ENCODE measurements at places on chromosomes 3 and 15.

DNA sequence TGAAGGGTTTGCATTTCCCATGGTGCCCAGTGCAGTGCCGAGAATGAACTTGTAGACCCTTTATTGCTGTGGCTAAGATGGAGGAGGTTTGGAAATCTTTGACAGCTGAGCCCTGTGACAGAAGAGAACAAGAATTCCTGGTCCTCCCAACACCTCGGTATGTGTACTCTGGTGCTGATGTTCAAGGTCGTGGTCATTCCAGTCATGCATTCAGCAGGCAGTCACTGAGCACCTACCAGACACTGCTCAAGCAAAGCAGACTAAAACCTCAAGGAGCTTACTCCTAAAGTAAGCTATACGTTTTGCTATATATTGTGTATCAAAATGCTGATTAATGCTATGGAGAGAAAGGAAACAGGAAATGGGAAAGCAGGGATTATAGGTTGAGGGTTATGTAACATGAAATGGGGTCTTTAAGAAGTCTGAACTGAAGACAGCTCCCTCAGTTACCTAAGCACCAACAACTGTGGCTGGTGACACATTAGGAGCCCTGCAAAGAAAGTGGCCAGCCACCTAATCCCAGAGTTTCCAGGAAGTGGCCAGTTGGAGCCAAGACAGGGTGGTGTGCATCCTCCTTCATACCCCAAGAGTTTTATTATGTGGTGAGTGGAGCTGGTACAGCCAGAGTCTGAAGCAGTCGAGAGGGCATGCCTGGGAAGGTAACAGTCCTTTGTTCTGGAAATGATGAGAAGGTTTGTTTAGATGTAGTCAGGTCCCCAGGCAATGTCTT, 65.0 kb downstream of the CCNL1 start:
- no peaks in the 10 kb centered on the region for H3K27me3 ChIP-seq
- no peak for DNase-seq
- H3K4me3 ChIP-seq, result no peak overlapping the region

DNA sequence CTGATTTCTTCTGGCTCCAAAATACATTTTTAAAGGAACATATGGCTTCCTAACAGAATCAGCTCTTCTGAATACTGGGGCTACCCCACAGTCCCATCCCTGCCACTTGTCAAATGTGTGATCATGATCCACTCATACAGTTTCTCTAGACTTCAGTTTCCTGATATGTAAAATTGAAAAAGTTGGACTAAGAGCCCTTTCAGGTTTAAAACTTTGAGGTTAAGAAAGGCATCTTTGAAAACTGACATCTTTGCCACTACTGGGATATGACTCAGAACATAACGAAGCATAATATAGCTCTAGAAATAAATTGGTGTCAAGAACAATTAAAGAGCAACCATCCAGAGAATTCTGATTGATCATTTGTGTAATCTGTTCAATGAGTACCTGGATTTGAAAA, 248.3 kb downstream of the IL5RA start:
- no peak overlapping the region for H3K4me3 ChIP-seq
- H3K27me3 ChIP-seq, result peaks cover 2% of the 10 kb centered on the region
- no peak for DNase-seq
- H3K27ac ChIP-seq, result no peak overlapping the region
- no peaks in the 10 kb centered on the region for H3K4me1 ChIP-seq
- H3K36me3 ChIP-seq, result no peaks in the 10 kb centered on the region

- H3K4me3 ChIP-seq, result no peak overlapping the region
- no peaks in the 10 kb centered on the region for H3K27me3 ChIP-seq
- H3K36me3 ChIP-seq, result no peaks in the 10 kb centered on the region
- H3K4me1 ChIP-seq, result peaks cover 55% of the 10 kb centered on the region
Observed at GRCh38 chr3:30475038-30475808, 131.2 kb upstream of the TGFBR2 start.

DNA sequence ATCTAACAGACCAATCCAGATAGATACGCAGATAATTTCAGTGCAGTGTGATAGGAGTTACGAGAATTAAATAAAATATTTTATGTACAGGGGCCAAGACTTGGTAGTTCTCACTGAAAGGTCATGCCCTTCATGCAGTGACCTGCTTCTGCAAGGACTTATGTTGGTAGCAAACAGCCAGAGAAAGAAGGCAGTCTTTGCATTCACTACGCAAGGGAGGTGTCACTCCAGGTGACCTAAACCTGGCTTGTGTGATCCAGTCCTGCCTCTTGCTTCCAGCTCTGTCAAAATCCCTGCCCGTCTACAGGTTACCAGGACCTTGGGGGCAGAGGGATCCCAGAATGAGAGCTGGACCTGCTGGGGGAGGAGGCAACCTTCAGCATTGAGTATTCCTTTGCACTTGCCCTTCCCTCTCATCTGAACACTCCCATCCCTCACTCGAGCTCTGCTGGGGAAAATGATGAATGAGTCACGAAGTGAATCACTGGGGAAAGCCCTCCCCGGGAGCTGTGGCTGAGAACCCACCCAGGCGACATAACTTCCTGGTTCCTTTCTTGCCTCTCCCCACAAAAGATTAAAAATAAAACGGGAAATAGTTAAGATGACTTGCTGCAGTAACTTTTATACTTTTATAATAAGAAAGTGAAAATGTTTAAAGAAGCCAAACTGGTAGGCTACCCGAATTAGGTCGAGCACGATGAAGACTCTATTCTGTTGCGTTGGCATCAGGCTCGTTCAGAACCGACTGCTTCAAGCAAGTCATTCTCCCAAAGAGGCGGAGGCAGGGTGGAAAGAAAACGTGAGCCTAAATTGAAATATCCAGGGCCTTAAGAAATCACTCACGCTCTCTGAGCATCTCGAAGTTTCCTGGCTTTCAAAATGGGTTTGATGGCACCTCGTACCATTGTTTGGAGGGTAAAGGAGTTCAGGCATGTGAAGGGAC, 216.1 kb downstream of the SLCO3A1 start:
- peaks cover 49% of the 10 kb centered on the region for H3K4me1 ChIP-seq
- no peaks in the 10 kb centered on the region for H3K27me3 ChIP-seq
- no peaks in the 10 kb centered on the region for H3K36me3 ChIP-seq
- peak overlapping the region; percentile 74 for H3K4me3 ChIP-seq
- peak; percentile 64 for DNase-seq

DNA sequence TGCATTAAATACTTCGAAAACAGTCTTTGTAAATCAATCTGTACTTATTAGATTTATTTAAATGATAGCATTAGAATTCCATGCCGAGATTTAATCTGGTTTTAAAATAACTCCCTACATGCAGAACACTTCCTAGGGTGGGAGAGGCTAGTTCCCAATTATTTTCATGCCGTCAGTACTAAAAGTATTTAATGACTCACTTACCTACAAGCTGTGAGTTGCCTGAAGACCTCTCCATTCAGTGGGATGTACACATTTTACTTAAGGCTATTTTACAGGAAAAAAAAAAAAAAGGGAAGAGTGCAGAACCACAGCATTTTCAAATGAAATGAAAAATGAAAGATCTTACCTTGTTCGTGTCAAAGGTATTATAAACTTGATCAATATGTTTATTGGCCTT, 469 bp downstream of the GUCA1C start:
- no peak for DNase-seq
- H3K36me3 ChIP-seq, result no peaks in the 10 kb centered on the region
- no peak overlapping the region for H3K4me3 ChIP-seq
- H3K27me3 ChIP-seq, result peaks cover 22% of the 10 kb centered on the region
- no peak overlapping the region for H3K27ac ChIP-seq

DNA sequence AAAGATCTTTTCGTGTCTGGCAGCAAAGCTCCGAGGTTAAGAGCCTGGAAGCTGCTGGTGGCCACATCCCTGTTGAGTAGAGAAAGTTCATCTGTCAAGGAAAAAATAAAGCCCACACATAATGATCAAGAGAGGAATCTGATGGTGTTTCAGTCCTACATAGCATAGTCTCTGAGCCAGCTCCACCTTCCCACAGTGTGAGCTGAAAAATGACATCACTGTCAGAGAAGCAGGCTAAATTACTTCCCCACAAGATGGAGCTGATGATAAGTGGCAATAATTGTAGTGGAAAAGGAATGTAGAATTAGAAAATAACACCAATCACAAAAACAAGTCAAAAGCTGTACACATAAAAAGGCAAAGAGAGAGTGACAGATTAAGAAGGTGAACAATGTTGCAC, 84.5 kb downstream of the AQP9 start:
- no peaks in the 10 kb centered on the region for H3K4me1 ChIP-seq
- H3K27ac ChIP-seq, result no peak overlapping the region
- no peak overlapping the region for H3K4me3 ChIP-seq
- H3K27me3 ChIP-seq, result no peaks in the 10 kb centered on the region
- no peaks in the 10 kb centered on the region for H3K36me3 ChIP-seq

- no peak for DNase-seq
- H3K36me3 ChIP-seq, result no peaks in the 10 kb centered on the region
- H3K4me3 ChIP-seq, result no peak overlapping the region
- H3K4me1 ChIP-seq, result no peaks in the 10 kb centered on the region
- H3K27me3 ChIP-seq, result peaks cover 59% of the 10 kb centered on the region
Observed at GRCh38 chr3:46465196-46465520, 453 bp upstream of the LTF start.

- no peaks in the 10 kb centered on the region for H3K27me3 ChIP-seq
- no peak overlapping the region for H3K4me3 ChIP-seq
- H3K36me3 ChIP-seq, result no peaks in the 10 kb centered on the region
- no peak overlapping the region for H3K27ac ChIP-seq
- H3K4me1 ChIP-seq, result peaks cover 21% of the 10 kb centered on the region
- no peak for DNase-seq
Observed at GRCh38 chr3:36959821-36960220, 15.0 kb upstream of the TRANK1 start.

DNA sequence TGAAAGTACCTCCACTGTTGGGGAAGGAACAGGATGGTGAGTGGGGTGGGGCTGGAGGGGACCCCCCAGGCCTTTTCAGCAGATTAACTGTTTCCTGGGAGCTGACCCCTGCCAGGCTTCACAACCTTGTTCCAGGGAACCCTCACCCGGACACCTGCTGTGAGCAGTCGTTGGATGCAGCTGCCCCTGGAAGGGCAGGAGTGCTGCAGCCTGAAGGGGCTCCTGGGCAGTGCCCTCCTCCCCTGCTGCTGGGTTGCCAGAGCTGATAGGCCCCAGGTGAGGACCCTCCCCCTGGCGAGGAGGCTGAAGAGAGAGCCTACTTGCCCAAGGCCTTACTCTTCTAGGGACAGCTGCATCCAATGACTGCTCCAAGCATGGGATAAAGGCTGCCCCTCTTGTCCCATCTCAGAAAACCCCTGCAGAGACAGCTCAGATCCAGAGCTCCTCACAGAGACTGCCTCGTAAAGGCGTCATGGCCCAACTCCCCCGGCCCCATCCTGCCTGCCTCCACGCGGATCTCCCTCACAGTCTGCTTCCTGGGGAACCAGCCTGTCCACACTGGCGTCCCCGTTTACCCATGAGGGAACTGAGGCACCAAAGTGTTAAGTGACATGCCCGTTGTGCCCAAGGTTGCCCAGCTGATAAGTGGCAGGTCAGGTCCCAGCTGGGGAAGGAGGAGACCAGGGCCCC, 193.4 kb upstream of the LINGO1 start:
- no peak overlapping the region for H3K27ac ChIP-seq
- no peak for DNase-seq
- H3K27me3 ChIP-seq, result peaks cover 19% of the 10 kb centered on the region
- no peak overlapping the region for H3K4me3 ChIP-seq

All from activated T-cell treated with anti-CD3 and anti-CD28 coated beads, Interleukin-2, amount 50 U/mL, for 24 hours (primary cell).